ENCODE measurements at places on chromosomes 12 and 14.
A peak's percentile ranks its signal among the peaks of the same experiment; 100 is the strongest.

GRCh38 chr14:105711044-105711620, 184.7 kb downstream of the TMEM121 start:
- DNase-seq = no peak

DNA sequence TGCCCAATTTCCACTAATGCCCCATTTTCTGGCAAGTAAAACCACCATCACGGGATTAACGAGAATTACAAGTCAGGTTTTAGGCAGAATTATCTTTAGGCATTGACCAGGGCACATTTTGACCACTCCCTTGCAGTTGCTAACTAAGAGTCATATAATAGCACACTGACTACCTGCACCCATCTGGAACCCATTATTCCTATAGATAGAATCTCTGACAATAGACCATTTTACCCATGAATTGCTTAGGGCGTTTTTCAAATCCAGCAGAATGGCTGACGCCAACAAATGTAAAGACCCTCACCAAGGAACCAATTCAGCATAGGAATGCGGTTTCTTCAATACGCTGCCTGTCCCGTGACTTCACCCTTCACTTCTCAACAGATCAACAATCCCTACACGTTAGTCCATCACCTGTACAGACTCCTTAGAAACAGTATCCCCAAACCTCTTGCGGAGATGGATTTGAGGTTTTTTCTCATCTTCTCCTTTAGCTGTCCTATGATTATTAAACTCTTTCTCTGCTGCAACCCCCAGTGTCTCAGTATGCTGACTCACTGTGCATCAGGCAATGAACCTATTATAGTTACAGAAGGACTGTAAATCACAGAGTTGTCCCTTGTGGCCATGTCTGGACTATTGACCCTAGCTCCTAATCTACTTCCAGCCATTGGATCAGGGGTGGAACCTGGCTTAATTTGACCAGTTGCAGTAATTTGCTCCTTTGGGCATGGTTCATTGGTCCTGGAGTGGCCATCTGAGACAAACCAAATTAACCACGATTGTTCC, 177.3 kb upstream of the PLXNC1 start:
- no peak for DNase-seq

DNA sequence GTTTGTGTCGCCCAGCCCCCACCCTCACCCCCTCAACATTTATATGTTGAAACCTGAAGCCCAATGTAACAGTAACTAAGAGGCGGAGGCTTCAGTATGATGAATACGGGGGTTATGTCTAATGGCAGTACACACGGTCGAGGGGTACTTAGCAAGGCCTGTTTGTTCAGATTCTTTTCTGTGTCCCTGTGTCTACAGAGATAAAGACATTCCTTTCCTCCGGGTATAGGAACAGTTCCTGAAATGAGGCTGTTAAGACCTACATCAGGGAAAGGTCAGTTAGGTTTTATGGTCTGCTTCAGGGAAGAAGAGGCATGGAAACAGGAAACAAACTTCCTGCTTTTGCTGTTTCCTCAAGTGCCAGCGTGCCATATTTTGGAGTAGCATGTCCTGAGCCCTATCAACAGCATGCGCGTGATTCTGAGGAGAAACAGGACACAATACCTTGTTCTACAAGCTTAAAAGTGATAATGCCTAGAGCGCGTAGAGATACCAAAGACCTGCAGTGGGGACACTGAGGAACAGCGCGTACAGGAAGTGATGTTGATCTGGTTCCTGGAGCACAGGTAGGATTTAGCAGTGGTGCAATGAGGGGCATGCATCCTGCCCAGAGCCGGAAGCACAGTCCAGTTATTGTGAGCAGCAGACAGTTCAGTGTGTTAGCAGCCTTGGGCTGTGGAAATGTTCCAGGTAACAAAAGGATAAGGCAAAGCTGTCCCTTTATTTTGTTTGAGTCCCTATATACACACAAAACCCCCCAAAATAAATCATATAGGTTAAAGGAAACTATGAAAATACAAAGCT, 47.2 kb downstream of the FGD4 start:
- no peak for DNase-seq

GRCh38 chr12:130672089-130672820, 43.8 kb downstream of the RIMBP2 start:
- no peak for DNase-seq

GRCh38 chr14:100692256-100692655, 34.4 kb upstream of the DLK1 start:
- no peak for DNase-seq

GRCh38 chr14:35631071-35631805, 97.3 kb downstream of the INSM2 start:
- DNase-seq = no peak

- DNase-seq = no peak
Measured at GRCh38 chr12:116194935-116195431, 82.5 kb downstream of the MED13L start.

- no peak for DNase-seq
Measured at GRCh38 chr12:18998343-18999261, 130.9 kb upstream of the PLEKHA5 start.

DNA sequence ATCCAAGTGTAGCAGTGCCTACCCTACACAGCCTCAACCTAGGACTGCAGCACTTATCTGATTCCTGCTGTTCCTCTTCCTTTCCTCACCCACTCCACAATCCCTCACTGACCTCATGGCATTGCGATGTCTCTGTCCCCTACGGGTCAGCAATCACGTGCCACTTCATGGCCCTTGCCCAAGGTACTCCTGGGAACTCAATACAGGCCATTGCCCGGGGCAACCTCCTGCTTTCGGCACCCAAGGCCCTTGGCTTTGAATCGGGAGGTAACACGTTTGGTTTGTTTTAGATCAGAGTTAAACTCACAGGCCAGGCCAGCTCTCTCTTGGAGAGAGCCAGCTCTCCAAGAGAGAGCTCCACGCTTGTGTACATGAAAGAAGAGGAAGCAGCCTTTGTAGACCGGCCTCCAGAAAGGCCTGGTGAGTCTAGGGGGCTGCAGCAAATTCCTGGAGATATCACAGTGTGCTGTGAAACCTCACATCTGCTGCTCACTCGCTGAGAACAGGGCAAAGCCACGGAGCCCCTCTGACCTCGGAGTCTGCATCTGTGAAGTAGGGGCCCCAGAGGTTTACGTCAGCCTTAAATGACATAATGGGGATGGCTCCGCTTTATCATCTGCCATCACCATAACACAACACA, 12.2 kb downstream of the CLMN start:
- DNase-seq = no peak

DNA sequence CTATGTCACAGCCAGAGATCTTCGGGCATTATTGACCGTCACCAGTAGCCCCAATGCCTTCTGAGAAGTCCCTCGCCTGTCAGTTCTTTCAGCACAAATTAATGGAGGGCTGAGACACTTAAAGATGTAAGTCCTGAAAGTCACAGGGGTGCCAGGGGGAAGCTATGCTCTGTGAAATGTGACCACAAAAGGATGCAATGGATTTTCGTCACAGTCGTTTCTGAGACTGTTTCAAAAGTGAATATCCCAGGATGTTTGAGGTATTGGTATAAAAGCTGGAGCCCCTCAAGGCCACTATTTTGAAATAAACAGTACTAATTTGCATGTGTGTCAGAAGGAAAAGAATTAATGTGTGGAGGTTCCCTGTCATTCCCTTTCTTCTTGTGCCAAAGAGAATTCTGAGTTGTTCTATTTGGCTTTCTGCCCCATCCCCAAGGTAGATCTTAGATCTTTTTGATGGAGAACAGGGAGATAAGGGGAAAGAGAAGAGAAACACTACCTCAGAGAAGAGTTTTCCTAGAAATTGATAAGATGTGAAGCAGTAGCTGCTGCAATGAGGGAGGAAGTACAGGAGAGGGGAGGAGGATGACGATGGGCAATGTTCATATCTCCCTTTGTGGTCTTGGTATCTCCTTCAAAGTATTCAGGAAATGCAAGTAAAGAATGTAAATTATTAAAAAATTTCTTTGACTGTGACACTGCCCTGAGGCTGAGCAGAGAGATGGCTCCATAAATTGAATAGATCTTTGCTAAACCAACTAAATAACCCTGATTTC, 101.8 kb upstream of the NAP1L1 start:
- DNase-seq = no peak

- no peak for DNase-seq
Measured at GRCh38 chr12:103620395-103620794, 33.3 kb downstream of the STAB2 start.

- DNase-seq = no peak
Measured at GRCh38 chr12:57162553-57163125, 15.2 kb upstream of the LRP1-AS start.

GRCh38 chr14:87628129-87628528, 364.9 kb downstream of the GALC start:
- no peak for DNase-seq

GRCh38 chr14:84090837-84091236, 1439.1 kb upstream of the FLRT2 start:
- DNase-seq = no peak

DNA sequence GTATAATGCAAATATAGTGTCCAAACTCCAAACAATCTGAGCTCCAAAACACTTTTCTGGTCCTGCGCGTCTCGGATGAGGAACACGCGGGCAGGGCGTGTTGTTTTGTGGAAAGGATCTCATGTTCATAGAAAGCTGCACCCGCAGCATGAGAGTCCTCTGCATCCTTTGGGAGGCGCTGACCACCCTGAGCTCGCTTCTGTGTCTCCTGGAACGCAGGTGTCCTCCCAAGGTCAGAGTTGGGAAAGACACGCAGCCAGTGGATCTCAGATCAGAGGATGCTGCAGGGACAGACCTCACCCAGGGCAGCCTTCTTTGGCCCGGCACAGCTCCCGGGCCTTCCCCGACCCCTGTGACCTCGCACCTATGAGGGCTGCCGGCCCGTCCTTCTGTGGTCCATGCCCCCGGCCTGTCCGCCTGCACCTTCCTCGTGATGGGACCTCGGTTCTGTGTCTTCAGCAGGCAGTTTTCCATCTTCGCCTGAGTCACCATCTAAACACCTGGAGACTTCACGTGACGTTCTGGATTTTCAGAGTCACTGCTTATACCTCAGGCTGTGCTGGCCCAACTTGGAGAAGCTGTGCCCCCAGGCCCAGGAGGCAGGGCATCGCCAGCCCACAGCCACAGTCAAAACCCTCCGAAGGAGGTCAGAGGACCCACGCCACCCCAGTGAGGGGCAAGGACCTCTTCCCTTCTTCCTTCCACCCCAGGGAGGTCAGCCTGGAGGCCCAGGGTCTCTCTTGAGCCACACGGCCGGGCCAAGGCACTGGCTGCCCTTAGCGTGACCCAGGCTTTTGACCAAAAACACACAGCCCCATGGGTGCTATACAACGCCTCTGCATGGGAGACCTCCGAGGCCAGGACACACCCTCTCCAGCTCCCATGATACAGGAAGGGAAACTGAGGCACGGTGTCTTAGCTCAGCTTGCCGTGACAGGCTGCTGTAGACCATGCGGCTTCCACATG, 25.9 kb downstream of the MMP17 start:
- peak; percentile 50 for DNase-seq

DNA sequence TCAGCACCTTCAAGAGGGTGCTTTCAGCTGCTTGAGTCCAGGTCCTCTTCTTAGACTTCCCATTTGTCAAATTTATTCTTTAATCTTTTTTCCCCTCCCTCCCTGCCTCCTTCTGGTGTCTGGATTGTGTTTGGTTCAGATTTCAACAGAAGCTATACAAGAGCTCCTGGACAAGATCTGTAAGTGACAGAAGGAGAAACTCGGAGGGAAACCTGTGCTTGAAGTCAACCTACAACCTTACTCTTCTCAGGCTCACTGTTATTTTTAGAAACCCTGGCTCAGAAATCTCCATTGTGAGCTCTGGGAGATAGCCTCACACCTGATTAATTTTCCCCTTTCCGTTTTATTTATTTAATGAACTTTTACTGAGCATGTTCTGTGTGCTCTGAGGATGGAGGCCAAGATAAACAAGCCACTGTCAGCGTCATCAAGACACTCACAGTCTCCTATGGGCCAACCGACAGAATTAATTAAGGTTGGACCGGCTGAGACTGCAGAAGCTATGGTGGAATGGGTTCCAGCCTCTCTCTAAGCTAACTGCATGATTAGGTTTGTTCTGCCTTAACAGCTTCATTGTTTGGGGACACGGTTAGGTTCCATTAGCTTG, 13.5 kb downstream of the PDE1B start:
- no peak for DNase-seq

DNA sequence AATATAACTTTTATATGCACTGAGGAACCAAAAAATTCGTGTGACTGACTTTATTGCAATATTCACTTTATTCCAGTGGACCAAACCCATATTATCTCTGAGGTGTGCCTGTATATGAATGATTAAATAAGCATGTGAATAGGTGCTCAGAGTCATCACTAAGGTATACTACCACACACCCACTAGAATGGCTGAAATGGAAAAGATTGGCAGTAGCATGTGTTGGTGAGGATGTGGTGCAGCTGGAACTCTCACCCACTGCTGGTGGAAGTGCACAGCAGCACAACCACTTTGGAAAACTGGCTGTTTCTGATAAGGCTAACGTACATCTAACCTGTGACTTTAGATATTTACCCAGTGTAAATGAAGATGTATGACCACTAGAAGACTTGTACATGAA, 36.8 kb downstream of the GOLGA5 start:
- no peak for DNase-seq

GRCh38 chr12:3302401-3303041, 188.5 kb upstream of the PRMT8 start:
- DNase-seq = no peak

- no peak for DNase-seq
Measured at GRCh38 chr14:59176765-59177164, 11.7 kb upstream of the DAAM1 start.

DNA sequence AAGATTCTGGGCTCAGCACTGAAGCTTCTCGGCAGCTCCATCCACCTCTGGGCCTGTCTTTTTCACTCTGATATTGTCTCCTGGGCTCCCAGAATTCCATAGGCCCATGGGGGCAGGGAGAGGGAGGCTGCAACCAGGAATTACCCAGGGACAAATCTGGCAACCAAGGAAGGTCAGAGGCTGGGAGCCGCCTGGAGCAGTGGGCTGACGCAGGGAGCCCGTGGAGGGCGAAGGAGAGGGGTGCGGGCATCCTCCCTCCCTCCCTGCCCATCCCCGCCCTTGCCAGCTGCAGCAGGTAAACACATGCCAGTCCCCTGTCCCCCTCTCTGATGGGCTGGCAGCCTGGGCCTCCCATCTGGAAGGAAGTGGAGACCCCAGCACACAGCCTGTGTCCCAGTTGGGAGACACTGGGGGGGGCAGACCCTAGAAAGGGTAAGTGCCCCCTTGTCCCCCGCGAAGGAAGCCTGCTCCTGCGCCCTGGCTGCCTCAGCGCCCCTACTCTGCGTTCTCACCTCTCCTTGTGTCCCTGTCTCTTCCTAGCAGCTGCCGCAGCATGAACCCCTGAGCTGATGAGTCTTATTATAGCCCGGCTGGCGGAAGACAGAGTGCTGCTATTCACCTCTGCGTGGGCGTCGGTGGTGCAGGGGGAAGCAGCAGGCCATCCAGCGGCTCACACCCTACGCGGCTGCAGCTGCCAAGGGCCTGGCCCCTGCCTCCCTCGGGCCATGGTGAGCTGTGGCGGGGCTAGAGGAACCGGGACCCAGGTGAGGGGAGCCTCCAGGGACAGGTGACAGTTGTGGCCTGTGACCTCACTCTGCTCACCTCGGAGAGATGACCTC, 6.7 kb downstream of the LRTM2 start:
- DNase-seq = no peak

- DNase-seq = no peak
Measured at GRCh38 chr12:51320311-51320694, 3.7 kb downstream of the BIN2 start.

Measured in HuH-7 (cell line).